ENCODE measurements at places on chromosomes 3 and 15.

DNA sequence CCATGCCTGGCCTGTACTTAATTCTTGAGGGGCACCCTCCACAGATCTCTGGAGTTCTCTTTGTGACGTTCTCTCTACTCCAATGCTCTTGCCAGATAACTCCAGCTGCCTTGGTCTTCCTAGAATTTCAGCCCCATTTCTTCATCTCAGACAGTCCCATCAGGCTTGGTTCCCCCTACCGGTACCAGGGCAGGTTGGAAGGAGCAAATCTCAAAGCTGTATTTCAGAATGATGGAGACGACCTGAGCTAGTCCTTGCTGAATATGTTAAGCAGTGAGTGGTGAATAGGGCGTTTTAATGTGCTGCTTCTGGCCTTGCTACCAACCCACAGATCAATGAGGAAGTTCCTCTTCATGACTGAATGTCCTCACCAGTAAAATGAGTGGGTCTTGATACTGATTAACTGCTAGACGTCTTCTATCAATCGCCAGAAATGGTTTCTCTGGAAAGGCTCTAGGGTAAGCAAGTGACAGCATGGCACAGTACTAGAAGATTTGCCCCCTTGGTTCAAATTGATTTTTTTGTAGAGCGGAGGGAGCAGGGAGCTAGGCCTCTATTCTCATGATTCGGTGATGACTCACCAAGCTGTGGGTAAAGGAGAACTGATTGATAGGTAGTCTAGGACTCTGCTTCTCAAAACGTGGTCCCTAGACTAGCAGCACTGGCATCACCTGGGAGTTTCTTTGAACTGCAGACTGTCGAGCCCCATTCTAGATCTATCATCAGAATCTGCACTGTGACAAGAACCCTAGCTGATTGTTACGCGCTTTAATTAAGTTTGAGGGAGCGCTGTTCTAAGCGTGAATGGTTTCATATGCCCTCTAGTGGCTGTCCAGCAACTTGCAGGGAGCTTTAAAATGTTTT is 67.8 kb downstream of the UBP1 start:
- DNase-seq, result peak; percentile 6

GRCh38 chr15:80760960-80761359 is 18.2 kb upstream of the CEMIP start:
- DNase-seq, result no peak

DNA sequence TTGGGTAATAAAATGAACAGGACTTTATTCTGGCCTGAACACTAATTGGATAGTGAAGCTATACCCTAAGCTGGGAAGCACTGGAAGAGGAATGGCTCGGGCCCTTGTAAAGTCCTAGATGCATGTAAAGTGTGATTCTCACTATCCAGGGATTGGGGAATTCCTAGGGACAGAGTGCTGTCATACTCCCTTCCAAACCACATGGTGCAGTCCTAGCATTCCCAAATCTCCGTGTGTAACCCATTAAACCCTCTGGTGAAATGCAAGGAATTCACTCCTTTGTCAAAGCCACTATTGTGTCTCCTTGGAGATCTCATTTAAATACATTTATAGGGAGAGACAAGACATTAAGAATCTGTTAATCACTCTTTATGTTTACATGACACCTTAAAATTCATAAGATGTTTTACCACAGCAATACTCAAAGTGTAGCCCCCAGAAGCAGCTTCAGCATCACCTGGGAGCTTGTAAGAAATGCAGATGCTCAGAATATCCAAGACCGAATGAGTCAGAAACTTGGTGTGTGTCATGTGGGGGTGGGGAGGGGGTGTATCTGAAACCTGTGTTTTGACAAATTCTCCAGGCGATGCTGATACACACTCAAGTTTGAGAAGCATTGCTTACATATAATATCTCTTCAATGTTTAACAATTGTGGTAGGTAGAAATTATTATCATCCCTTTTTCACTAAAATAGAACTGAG is 121.8 kb upstream of the NPHP3 start:
- no peak for DNase-seq

- DNase-seq, result no peak
Measured at GRCh38 chr15:39404767-39405181, 176.1 kb upstream of the THBS1 start.

DNA sequence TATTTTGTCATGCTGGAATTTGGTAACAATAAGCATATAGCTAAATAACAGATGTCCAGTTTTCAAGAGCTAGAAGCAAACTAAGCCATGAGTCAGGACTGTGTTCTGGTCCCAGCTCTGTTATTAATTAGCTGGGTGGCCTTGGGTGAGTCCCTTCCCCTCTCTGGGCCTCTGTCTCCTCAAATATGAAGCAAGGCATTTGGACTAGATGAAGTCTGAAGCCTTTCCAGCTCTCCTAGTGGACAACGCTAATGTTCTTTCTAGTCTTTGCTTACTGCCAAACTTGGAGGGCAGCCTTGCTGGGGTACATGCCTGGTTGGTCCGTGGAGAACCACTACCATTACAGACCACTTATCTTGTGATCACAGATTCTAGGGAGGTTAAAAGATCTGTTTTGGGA is 127.6 kb downstream of the DUT start:
- DNase-seq, result no peak

DNA sequence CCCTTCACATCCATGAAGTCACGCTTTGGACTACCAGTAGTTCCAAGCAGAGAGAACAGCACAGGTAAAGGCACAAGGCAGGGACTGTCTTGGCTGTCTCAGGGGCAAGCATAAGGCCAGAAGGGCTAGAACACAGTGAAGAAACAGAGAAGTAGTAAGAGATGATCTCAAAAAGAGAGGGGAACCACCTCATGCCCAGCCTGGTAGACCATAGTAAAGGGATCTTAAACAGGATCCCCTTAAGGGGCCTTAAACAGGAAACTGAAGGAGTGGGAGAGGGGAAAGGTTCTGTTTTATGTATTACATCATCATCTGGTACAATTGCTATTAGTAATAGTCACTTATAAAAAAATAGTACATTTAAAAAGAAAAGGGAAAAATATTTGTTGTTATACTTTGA is 25.8 kb downstream of the P2RY1 start:
- no peak for DNase-seq

DNA sequence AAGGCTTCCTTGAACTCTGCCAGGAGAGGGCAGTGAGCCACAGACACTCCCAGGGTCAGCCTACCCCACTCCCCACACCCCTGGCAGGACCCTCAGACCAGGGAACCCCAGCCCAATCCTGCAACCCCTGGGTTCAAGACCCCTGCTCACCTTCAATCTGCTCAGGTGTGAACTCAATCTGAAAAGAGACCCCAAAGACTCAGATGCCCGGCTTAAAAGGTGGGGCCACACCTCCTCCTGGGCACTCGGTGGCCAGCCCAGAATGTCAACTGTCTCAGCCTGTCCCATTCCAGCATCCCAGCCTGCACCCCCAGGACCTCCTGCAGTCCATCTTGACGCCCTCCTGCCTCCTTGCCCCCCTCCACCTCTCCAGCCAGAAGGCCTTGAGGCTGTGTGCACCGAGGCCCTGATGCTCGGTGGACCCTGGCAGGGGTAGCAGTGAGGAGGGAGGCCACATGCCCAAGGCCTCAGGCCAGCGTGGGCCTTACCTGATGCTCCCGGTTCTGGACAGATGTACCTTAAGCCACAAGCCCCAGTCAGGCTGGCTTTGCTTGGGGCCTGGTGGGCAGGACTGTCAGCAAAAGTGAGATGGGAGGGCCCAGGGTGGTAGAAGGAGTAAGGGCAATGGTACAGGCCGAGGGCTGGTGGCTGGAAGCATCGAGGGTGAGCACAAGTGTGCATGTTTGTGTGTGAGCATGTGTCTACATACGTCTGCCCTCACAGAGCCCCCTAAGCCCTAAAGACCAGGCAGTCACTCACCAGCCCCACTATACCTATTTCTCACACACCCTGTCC is 2.2 kb downstream of the MYL3 start:
- DNase-seq, result no peak

GRCh38 chr15:80533790-80534333 is 129.7 kb downstream of the ARNT2 start:
- no peak for DNase-seq

DNA sequence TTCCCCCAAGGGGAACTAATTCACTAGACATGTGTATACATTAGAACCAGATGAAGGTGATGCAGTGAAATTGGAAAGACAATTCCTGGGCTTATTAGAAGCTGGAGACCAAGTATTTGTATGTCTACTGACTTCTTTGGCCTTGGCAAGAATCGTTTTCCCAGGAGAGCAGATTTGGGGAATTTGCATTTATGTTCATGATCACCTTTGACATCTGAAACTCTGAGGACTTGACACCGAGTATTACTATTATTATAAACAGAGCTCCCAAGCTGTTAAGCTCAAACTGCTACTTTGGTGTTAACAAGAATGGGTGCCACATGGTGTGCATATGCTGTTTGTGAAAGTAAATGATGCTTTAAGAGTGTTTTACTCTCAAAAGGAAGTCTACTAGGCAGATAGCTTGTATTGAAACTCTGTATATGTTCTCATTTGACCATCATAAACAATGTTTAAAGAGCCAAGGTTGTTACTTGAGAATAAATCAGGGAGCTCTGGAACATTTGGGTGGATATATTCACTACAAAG is 519.8 kb upstream of the GOLIM4 start:
- DNase-seq, result no peak

GRCh38 chr3:177594096-177594495 is 396.8 kb upstream of the TBL1XR1 start:
- DNase-seq, result no peak

DNA sequence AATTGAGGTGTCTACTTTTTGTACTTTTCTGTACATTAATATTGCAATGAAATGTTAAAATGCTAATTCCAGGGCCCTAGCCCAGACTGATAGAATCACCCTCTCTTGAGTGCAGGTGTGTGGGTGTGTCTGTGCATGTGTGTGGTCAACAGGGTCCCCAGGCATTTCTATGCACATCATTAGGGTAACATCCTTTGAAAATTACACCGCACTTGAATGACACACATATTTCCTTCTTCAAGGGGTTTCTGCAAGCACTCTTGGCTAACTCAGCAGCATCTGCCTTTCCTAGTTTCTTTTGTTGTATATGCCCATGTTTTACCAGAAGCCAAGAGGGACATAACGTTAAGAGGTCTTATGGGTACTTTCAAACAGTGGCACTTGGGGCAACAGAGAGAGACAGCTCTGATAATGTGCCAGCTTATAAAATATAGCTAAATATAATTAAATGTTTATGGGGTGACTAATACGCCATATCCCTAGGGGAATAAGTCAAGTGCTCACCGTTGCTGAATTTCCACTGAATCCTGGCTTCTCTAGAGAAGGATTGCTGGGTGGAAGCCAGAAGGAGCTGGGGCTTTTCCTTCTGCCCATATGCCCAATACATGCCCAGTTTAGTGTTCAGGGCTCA is 54.5 kb upstream of the LRIG1 start:
- no peak for DNase-seq

DNA sequence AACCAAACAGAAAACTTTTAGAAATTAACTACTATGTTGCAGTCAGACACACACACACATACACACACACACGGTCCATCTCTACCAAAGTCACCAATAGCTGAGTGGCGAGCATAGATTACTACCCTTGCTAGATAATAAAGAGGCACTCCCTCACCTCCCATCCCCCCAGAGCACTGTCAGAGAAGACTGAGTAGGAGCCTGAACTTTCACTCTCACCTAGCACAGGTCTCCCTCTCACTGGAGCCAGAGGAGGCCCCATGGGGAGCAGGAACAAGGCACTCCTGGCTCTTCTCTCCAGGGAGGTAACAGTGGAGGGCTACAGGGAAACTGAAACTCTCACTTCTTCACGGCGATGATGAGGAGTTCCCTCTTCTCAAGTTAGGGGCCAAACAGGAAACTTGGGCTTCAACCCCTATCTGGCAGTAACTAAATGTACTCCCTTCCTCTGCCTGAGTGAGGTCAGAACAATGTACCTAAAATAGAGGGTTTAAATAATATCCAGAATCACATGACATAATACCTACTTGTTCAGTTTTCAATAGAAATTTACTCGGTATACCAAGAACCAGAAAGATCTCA is 975.3 kb upstream of the GBE1 start:
- DNase-seq, result no peak

- no peak for DNase-seq
Measured at GRCh38 chr3:152942366-152942765, 107.4 kb downstream of the P2RY1 start.

GRCh38 chr3:149494022-149494758 is 19.7 kb downstream of the TM4SF4 start:
- no peak for DNase-seq

DNA sequence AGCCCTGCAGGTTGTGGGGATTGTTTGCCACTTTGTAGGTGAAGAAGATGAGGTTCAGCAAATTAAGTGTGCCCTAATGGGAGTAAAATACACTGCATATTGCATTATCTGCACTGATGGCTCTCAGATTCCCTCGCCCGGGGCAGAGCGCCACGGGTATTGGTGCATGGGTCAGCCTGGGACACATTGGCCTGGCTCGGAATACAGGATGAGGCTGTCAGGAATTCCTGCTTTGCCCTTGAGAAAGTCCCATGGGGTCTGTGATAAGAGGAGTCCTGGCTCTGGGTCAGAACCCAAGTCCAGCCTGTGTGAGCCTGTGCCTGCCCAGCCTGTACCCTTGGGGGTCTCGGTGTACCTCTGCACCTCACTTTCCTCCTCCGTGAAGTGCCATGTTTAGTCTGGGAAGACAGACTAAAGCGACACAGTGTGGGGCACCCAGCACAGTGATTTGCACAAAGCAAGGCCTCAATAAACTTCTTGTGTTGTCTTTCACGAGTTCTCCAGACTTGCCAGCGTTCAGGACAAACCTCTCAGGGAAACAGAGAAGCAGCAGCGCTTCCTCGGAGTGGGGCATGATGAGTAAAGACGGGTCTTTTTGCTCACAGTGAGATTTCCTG is 107.6 kb downstream of the LRRK1 start:
- no peak for DNase-seq

GRCh38 chr3:100189444-100189964 is 71.3 kb upstream of the TBC1D23 start:
- DNase-seq, result no peak

DNA sequence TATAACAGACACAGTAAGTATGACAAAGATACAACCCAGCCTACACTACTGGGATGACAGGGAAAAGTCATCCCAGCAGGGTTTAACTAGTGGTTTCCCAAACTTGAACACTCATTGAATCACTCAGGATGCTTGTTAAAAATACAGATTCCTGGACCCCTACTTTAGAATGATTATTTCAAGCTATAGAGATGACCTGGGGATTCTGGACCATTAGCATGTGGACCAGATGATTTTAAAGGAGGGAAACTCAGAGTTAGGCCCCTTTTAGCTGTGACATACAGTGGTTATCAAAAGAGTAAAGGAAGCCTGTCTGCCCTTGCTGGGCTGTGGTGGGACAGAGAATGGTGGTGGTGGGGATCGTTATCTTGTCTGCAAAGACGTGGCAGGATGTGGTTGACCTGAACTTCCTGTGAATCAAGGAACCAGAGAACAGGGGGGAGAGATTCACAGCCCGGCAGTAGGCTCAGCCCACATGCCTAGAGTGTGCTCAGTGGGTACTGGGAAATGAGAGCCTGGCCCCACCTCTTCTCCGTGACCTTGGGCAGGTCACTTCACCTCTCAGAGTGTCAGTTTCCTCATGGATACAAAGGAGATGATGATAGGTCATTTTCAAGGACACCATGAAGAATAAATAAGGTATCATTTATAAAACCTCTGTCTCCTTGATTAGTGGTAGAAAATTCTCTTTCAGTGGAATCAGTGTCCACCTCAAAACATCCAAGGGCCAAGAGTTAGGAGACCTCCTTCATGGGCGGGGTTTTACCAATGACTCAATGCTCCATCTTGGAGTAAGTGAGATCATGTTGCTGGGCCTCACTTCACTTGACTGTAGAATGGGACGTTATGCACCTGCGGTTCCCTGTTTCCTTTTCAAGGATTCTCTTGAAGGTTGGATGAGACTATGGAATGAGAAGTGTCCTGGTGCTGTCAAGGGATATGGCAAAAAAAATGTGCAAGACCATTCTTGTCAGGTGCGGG is 306.5 kb downstream of the RPLP1 start:
- DNase-seq, result peak; percentile 51

GRCh38 chr15:99090011-99090699 is 14.7 kb upstream of the SYNM start:
- DNase-seq, result no peak

Measured in stimulated activated CD4-positive, alpha-beta T cell treated with anti-CD3 and anti-CD28 coated beads, TNF-alpha, amount 100 ng/mL, for 1 hour (primary cell).